ENCODE measurements at places on chromosomes 7 and 10.

DNA sequence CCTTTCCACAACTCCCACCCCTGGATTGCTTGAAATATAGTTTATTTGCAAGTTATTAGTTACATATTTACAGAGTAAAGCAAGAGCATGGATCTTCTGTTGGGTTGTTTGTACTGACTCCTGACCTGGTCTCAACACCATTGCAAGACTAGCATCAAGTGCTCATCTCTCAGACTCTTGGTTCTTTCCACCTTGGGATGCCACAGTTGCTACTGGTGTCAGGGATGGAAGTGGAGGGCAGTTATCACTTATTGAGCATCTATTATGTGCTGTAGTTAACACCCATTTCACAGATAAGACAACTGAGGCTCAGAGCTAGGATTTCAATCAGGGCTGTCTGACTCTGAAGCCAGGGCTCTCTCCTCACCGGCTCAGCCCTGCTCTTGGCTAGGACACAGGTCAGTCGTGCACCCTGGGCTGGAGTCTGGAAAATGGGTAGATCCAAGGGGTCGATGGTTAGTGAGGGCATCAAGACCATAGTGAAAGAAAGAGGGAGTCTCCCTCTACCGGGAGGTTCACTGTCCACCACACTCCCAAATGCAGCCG lies 614 bp upstream of the ADAMTS14 start:
- DNase-seq, result no peak

DNA sequence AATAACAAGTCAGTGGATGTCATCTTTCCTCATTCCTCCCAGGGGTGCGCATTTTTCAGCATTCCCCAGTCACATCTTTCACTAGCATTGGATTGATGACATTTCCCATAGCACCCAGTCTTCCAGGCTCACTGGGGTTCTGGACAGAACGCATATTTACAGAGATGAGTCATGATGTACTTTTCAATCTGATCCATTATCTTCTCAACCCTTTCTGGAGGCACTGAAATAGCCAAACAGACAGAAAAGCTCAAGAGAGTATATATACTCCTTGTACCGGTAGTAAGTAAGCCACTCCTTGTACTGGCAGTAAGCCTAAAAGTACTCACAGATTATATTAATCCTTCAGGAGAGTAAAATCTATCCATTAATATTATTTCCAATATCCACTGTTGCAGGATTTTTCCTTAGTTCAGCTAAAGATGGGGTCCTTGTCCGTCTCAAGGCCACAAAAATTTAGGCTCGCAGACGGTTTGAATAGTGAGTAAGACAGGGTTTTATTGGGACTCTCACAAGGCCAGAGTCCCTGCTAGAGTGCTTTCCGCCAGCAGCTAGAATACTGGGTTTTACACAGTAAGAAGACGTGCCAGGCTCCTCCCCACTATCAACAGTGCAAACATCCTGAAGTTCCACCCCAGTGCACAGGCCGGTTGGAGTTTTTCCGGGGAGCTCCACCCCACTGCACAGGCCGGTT lies 60.8 kb downstream of the MDH2 start:
- DNase-seq, result no peak

- DNase-seq, result no peak
Measured at GRCh38 chr7:134056816-134057215, 70.3 kb upstream of the LRGUK start.

DNA sequence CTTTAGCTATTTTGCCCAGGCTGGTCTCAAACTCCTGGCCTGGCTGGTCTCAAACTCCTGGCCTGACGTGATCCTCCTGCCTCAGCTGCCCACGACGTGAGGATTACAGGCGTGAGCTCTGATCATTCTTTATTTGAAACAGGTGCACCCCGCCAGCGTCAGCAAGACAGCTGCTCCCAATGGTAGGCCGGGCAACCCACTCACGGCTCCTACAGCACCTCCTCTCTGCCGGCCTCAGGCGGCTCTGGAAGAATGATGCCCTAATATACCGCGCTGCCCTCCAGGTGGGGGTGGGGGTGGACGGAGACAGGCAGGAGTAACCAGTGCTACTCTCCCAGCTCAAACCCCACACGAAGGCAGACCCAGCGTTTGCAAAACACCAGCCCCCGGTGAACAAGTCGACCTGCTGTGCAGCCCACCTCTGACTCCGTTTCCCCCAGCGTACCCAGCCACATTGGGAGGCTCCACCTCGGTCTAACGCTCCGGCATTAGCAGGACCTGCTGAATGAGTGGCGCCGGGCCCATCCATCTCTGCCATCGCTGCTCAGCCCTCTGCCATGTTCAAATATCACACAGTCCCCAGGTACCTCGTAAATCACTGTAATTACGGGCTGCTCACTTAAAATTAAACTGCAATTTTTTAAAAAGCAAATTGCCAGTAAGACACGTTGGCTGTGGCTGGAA lies 148.6 kb downstream of the ELFN1 start:
- DNase-seq, result no peak

GRCh38 chr10:101561068-101561915 lies 26.8 kb downstream of the POLL start:
- DNase-seq, result no peak

DNA sequence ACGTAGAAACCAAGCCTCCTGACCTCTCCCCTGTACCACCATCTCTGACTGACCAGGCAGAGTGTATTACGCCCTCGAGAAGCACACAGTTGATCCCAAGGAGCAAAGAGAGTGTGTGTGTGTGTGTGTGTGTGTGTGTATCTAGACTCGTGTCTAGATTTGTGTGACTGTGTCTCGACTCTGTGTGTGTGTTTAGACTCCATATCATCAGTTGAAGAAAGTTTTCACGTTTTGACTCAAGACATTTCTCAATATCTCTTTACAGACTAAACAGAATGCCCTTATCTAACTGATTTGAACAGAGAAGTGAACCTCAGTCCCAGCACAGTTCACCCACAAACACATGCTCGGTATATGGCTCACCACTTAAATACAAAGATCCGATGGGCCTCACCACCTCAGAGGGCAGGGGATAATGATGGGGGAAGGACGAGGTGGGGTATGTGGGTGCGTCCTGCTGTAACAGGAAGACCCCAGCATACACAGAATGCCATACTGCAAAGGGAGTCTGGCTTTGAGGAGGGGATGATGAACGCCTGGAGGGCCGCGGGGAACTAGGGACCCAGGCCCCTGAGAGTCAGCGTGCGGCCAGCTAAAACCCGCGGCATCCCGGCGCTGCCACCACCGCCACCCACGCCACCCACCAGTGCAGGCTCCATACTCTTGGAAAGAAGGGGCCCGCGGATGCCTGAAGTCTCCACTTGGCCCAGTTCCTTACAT lies 780 bp downstream of the ALDH18A1 start:
- DNase-seq, result peak; percentile 3

DNA sequence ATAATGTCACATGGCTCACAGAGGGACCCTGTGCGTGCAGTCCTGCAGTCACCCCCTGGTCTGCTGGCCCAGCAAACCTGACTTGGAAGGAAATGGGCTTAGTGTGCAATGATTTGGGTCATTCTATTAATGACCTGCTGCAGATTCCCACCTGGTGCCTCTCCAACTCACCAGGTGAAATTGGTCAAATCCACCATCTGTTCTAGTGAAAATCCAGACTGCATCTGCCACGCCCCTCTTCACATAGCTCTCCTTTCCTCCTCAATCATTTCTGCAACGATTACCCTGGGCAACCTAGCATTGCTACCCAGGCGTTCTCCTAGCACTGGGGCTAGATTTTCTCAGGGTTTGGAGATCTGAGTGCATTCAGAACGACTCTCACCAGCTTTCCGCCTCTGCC lies 29.4 kb downstream of the SRRM3 start:
- no peak for DNase-seq

- DNase-seq, result no peak
Measured at GRCh38 chr7:36838616-36839225, 114.4 kb upstream of the AOAH start.

- DNase-seq, result no peak
Measured at GRCh38 chr7:23956772-23957576, 247.0 kb downstream of the STK31 start.

- DNase-seq, result no peak
Measured at GRCh38 chr7:151088019-151088855, 2.0 kb downstream of the AGAP3 start.

DNA sequence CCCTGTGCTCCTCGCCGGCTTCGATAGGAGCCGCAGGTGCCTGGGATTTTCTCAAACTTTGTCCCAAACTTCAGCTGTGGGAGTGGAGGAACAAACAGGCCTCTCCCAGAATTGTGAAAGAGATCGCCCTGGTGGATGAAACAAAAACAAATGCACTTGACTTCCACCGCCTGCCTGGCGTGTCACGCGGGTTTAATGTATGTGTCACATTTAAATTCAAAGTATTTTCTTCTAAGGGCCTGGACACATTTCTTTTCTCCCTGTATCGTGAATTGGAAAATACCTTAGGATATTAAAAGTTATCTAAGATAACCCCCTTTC lies 694 bp upstream of the WASL start:
- peak; percentile 10 for DNase-seq

DNA sequence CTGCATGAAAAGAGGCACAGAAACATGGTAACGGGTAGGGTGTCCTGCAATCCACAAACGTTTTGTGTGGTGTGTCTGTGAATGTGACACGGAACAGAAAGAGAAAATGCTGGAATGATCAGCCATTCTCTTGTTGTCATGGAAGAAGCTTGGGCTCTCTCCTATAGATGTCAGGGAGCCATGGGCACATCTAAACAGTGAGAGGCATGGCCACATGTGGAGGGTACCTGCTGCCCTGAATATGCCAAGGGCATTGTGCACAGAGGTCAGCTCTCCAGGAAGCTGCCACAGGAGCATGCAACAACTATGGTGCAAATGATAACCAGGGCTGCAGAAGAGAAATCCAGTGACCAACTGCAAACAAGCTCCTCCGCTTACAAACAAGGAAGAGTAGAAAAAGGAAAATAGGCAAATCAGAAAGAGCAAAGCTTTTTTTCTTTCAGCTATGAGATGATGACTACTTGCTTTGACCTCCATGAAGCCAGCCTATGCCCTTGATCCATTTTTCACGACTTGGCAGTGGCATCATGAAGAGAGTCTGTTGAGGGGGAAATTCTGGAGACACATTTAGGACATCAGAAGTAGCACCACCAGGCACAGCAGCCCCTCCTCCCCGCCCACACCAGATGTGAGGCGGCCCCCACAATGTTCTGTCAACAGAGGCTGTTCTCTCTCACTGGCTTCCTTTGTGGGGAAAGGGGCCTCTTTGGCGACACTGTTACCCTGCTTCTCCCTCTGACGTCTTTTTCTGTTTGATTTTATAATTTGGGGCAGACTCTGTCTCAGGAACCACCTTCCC lies 4.8 kb upstream of the PDE1C start:
- DNase-seq, result no peak

DNA sequence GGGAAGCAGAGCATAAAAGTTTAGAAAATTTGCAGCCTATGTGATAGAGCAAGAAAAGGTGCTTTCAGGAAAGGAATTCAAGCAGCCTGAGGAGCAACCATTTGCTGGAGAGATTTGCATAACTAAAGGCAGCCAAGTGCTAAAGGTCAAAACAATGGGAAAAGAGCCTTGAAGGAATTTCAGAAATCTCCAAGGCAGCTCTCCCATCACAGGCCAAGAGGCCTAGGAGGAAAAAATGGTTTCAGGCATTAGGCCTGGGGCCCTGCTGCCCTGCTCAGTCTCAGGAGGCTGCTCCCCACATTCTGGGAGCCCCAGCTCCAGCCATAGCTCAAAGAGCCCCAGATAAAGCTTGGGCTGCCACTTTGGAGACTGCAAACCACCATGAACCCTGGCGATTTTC lies 95.9 kb upstream of the UNC5B start:
- DNase-seq, result no peak

GRCh38 chr10:86310291-86310690 lies 56.3 kb downstream of the GRID1 start:
- DNase-seq, result no peak

- DNase-seq, result no peak
Measured at GRCh38 chr10:49161411-49161997, 26.7 kb downstream of the TMEM273 start.

DNA sequence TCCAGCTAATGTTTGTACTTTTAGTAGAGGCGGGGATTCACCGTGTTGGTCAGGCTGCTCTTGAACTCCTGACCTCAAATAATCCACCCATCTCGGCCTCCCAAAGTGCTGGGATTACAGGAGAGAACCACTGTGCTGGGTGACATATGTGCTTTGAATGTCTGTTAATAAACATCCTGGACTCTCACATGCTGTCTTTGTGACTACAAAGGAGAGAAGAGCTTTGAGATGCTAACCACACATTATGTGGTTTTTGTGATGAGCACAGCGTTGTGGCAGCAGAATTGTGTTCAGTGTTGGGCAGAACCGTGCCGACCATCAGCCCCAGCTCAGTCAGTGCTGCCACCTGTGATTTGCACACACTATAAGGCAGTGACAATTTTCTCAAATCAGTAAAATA lies 500.1 kb upstream of the KLF6 start:
- no peak for DNase-seq

DNA sequence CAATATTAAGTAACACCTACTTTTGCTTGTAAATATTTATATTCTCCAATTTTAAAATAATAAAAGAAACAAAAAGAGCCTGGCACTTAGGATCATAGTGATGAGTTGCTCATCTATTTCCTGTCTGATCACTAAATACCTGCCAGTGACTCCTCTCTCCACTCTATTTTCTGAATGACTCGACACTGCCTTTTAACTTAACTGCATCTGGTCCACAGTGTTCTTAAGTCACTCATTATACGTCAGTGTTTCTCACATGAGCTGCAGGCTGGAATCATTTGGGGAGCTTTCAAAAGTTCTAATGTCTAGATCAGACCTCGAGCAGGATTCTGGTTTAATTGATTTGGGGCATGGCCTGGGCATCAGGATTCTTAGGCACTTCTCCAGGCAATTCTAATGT lies 78.0 kb upstream of the AGBL3 start:
- no peak for DNase-seq

DNA sequence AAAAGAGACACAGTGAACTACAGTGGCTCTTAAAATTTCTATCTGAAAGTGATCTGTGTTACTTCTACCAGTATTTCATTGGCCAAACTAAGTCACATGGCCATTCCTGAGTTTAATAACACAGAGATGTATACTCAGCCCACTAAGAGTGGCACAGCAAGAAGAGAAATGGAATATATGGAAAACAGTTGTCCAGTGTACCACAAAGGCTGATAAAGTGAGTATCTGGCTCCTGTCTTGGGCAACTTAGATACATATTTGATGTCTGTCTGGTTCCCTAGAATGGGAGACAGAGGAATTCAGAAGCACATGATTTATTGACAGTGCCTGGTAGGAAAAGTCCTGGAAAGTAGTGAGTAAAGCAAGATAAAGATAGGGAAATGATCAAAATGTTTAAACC lies 10.1 kb upstream of the PON1 start:
- DNase-seq, result no peak

- no peak for DNase-seq
Measured at GRCh38 chr10:48235501-48235900, 39.0 kb downstream of the FRMPD2 start.
